ENCODE measurements at places on chromosomes 4 and X. TPM values are rescaled to one million over a fixed set of nuclear protein-coding genes. Genes with fewer than 3 reads are reported as not detected.

GRCh38 chrX:43968359-43968781, 4.8 kb downstream of the NDP start:
- no peak for DNase-seq

Gene DCX
- total RNA-seq: not detected

Gene CT55
- not detected for total RNA-seq

DNA sequence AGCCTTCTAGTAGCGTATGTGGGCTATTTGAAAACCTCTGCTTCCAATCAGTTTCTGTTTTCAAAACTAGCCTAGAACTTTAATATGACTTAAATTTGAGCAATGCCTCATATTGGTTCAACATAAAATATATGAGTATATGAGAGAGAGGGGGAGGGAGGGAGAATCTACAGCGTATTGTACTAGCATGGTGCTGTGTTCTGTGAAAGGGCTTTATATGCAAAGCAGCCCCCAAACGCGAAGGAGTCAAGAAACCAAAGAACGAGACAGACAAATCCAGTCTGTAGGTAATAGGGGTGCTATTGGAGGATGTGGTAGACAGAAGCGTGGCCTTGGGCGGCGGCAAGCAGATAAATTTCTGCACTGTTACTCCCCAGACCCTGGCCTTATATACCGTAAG, 784 bp upstream of the ANXA5 start:
- no peak for DNase-seq

DNA sequence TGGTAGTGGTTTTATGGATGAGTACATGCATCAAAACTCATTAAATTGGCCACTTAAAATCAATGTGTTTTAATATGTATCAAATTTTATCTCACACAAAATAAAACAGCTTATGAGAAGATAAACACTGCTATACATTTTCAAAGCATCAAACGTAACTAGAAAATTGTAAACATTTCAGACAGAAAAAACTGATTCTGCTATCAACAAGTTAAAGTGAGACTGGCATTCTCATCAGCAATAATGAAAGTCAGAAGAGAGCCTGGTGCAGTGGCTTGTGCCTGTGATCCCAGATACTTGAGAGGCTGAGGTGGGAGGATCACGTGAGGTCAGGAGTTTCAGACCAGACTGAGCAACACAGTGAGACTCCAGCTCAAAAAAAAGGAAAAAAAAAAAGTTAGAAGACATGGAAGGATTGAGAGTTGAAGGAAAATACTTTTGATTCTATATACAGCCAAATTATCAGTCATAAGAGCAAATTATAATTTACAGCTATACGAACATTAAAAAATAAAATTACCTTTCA, 2.9 kb downstream of the TBCK start:
- DNase-seq: no peak

Gene TMSB15A
- total RNA-seq: 26.6 TPM

DNA sequence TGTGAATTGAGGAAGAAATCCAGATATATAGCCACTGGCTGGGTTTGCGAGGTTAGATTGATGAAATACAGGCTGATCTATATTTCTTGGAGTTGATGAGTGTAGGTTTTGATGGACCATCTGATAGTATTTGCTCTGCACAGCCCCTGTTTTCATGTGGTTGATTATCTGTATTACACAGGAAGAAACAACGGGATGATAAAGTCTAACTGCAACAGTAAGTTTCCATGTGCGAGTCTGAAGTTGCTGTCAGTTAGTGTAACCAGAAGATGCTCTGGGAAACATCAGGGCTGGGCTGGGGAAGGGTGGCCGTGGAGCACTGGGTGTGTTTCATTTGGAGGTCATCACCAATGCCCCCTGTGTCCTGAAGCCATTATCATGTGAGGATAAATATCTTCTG, 148.4 kb upstream of the SFRP2 start:
- DNase-seq: no peak

DNA sequence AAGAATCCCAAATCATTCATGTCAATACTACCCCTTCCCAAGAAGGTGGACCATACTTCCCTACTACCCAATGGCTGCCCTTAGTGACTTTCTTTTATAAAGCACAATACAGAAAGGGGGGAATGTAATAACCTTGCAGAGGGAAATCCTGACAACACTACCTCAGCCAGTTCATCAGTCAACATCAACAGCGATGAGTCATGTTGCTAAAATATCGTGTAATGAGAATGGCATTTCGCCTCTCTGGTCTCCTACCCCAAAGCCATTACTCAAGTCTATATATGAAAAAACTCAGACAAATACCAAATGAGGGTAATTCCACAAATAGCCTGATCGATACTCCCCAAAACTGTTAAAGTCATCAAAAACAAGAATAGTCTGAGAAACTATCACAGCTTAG, 3.3 kb upstream of the MAGEA8 start:
- no peak for DNase-seq

DNA sequence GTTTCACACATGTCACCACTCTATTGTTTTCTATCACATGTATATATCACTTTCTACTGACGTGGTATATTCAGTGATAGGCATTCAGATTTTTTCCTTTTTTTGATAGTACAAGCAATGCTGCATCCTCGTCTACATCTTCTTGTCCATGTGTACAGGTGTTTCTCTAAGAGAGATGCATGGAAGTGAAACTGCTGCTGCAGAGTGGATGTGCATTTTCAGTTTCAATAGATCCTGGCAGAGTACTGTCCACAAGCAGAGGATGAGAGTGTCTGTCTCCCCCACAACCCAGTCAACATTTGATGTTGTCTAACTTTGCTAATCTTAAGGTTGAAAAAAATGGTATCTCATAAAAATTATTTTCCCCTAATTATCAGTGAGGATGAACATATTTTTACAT, 194.0 kb upstream of the CASK start:
- DNase-seq: no peak

DNA sequence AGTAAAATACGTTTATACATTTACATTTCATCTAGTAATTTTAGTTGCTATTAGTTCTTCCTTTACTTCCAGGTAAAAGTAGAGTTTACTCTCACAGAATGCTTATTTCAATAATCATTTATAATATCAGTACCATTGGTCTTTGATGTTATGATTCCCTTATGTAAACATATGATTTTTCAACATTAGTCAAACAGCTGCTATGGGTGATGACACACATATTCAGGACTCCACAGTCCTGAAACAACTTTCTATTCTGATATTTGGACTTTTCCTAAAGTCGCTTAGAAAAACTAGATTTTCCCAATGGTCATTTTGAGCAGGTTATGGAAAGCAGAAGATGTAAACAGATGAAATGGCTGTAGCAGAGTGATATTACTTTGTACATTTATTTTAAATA, 369.8 kb downstream of the UNC5C start:
- DNase-seq: no peak
